ENCODE measurements at places on chromosomes 4 and X. TPM values are rescaled to one million over a fixed set of nuclear protein-coding genes. Genes with fewer than 3 reads are reported as not detected.

IRS4 gene
- not detected for total RNA-seq

PAGE2B gene
- total RNA-seq = not detected

DNA sequence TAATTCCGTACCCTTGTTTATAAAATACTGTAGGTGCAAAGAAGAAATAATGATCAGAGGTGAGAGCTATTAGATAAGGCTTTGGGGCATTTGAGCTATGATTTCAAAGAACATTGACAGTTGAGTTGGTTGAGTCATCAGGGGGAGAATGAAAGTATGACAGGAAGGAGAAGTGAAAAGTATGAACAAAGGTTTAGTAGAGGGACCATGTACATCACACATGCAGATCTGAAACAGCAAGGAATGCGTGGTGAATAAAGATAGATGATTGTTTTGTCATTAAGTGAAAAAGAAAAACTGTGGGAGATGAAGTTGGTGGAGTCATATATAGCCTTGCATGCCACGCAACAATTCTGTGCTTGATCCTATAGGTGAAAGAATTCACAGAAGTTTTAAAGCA is 163.1 kb downstream of the ARAP2 start:
- DNase-seq = no peak

- peak; percentile 0 for DNase-seq
Observed at GRCh38 chrX:104253567-104254441, 929 bp downstream of the ESX1 start.

DNA sequence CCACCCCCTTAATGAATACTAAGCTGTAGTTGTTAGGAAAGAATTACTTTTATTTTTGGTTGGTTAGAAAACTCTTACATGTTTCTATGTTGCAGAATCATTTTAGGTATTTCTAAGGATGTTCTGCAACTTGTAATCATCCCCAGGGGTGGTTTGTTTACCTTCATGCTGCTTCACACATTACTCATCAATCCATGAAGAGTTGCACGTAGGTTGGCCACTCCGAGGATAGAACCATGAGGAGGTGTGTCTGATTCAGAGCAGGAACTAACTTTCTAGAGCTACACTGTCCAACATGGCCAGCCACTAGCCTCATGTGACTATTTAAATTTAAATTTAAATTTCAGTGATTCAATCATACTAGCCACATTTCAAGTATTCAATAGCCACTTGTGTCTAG is 127.2 kb upstream of the FRMPD4 start:
- DNase-seq = peak; percentile 85

- DNase-seq = no peak
Observed at GRCh38 chrX:153456161-153456560, 10.3 kb upstream of the TREX2 start.

DNA sequence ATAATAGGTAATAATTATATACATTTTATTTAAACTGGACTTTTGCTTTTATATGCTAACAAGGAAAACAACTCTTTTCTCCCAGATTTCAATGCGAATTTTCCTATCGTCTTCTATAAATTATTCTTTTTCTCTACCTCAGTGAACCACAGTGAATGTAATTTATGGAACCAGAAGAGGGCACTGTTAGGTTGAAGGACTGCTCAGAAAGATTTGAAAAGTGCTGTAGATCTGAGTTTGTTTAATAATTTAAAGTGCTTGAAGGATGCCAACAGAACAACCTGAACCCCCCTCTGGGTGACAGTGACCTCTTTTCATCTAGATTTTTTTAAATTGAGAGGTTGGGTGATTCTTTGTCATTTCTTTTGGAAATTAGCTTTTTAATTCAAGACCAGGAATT is 54.9 kb downstream of the PHOX2B start:
- DNase-seq = peak; percentile 32

- DNase-seq = no peak
Observed at GRCh38 chr4:109022961-109023360, 260.1 kb upstream of the ETNPPL start.
